ENCODE measurements at places on chromosomes 7 and 10. TPM values are rescaled to one million over a fixed set of nuclear protein-coding genes. Genes with fewer than 3 reads are reported as not detected.

Gene TRDMT1
- total RNA-seq = 4.9 TPM

Gene UCN3
- not detected for total RNA-seq

Gene ACSM6
- total RNA-seq = not detected

Gene TRIL
- total RNA-seq = 0.33 TPM

Gene POM121
- total RNA-seq = 5.0 TPM

DNA sequence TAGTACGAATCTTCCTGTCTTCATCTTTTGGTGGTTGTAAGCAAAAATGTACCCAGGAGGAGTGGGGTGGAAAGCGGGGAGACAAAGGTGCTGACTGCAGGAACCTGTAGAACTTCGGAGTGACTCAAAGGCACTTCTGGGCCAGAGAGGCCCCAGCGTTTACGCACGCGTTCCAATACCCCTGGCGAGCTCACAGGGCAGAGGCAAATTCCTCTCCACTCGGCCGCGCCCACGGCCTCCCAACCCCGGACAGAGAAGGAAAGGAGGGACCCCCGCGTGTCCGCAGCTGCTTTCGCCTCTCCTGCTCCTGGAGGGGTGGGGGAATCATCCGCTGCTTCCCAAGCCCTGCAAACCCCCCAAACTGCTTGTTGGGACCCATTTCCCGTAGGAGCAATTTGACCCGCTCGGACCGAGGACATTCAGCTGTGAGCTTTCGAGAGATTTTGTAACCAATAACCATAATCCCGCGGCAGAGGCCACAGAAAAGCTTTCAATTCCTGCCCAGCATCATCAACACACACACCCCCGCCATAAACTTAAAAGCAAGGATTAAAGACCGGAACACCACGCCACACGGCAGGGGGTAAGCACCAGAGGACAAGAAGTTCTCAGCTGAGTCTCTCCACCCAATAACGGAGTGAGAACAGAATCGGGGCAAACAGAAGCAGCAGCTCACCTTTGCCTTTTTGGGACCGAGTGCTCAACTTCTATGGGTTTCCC lies 2.3 kb downstream of the IGF2BP3 start:
- DNase-seq = no peak

DNA sequence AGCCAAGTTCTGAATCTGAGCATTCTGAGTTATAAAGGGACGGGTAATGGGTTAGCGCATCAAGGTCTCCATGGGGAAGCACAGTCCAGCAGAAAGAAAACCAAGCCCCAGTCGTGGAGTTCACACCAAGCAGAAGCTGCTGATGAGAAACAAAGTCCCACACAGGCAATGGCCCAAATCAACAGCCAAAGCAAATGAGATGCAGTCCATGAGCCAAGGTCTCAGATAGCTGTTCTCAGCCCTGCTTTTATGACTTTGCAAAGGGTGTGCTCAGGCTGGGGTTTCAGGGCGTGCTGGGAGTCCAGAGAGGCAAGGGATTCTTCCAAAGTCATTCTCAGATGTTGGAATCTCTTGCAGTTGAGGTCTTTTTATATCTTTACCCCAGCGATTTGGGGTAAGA lies 32.0 kb downstream of the THNSL1 start:
- DNase-seq = no peak

GRCh38 chr7:21944616-21945453 lies 864 bp downstream of the CDCA7L start:
- no peak for DNase-seq

GRCh38 chr10:62033125-62033524 lies 131.6 kb downstream of the ARID5B start:
- DNase-seq = no peak

GRCh38 chr7:42372479-42372878 lies 135.5 kb upstream of the GLI3 start:
- no peak for DNase-seq

- no peak for DNase-seq
These were observed 179.0 kb downstream of the PRPF18 start for GRCh38 chr10:13765641-13766341.

GRCh38 chr7:12888717-12889116 lies 201.3 kb downstream of the ARL4A start:
- DNase-seq = no peak

- no peak for DNase-seq
These were observed 182.6 kb upstream of the CXCL12 start for GRCh38 chr10:44567471-44567870.

DNA sequence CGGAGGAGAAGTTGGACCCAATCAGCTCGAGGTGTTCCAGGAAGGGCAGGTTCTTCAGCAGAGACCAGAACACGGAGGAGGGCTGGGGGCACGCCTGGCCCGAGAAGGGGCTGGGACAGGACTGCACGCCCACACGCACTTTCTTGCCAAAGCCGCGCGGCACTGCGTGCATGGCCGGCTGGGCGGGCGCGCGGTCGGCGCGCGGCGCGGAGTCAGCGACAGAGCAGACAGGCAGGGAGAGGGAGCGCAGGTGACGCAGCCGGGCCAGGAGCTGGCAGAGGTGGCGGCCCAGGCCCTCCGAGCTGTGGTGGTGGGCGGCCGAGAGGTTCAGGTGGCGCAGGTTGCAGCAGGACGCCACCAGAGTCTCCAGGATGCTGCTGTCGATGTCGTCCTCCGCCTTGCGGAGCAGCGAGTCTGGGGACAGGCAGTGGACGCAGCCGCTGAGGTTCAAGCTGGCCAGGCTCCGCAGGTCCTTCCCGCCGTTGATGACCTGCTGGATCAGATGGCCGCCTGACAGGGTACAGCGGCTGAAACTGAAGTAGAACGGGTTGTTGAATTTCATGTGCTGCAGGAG lies 77.2 kb upstream of the TNRC18 start:
- no peak for DNase-seq
